Ureter (tissue), 1 donor: ENCODE measurements at places on chromosomes 13 and 19. TPM values are rescaled to one million over a fixed set of nuclear protein-coding genes. Genes with fewer than 3 reads are reported as not detected.

DNA sequence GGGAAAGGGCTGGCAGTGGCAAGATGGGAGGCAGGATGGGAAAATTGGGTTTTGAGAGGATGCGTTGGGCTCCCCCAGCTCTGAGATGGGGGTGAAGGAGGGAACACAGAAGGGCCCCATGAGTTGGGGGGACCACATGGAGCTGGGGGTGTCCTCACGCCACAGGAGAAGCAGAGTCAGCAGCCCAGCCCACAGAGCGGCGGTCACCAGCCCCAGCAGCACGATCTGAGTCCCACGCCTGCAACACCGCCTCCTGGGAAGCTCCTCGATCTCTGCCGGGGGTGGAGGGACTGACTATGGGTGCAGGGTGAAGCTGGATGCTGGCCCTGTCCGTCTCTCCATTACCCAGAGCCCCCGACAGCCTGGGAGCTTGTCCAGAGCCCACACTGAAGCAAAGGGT is 3.3 kb downstream of the FCER2 start:
- no peak for DNase-seq

DNA sequence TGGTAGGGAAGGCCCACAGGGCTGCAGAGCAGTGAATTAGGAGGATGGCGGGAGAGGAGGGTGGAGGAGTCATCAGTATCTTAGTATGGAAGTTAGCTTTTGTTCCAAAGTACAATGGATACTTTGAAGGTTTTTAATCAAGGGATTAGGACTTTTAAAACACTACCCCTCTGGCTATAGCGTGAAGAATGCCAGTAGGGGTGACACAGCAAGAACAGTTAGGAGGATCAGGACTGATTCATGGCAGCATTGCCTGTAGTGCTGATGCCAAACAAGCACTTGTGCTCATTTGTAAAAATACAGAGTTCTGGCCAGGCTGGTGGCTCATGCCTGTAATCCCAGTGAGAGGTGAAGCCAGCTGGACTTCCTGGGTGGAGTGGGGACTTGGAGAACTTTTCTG is 46.2 kb downstream of the SKA3 start:
- DNase-seq, result no peak

- DNase-seq, result no peak
Measured at GRCh38 chr13:30898678-30899241, 7.3 kb upstream of the MEDAG start.

DNA sequence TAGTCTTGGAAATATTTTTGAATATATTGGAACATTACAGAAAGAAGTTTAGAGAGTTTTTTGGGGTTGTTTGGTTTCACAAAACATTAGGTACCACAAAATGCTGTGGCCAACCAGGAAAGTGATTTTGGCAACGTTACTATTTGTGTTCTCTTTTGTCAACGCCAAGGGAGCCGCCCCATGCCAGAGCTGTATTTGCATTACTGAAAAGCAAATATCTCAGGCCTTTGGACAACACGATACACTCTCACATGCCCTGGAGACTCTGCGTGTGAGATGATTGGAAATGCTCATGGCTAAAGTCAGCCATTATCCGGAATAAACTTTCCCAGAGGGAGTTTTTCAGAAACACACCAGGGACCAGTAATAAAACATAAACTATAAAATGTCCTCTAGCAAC is 324.6 kb downstream of the SHISA2 start:
- DNase-seq, result no peak

- DNase-seq, result no peak
Measured at GRCh38 chr13:33328701-33329100, 43.1 kb upstream of the STARD13 start.

ACER1 gene
- not detected for total RNA-seq

SPIB gene
- 0.96 TPM for total RNA-seq

DNA sequence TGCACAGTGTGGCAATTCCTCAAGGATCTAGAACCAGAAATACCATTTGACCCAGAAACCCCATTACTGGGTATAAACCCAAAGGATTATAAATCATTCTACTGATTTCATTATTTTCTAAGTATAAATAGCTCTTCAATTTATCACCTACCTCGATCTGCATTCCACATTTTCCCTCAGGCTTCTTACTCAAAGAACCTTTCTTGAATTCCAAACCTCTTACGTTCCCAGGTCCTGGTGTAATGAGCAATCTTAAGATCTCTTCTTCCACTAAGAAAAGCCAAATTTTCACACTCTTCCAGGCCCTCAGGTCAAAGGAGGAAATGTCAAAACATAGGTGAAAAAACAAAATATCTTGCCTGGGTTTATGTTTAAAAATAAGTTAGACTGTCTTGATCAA is 237.3 kb upstream of the GPC6 start:
- DNase-seq, result no peak

OVOL3 gene
- total RNA-seq, result not detected

DNA sequence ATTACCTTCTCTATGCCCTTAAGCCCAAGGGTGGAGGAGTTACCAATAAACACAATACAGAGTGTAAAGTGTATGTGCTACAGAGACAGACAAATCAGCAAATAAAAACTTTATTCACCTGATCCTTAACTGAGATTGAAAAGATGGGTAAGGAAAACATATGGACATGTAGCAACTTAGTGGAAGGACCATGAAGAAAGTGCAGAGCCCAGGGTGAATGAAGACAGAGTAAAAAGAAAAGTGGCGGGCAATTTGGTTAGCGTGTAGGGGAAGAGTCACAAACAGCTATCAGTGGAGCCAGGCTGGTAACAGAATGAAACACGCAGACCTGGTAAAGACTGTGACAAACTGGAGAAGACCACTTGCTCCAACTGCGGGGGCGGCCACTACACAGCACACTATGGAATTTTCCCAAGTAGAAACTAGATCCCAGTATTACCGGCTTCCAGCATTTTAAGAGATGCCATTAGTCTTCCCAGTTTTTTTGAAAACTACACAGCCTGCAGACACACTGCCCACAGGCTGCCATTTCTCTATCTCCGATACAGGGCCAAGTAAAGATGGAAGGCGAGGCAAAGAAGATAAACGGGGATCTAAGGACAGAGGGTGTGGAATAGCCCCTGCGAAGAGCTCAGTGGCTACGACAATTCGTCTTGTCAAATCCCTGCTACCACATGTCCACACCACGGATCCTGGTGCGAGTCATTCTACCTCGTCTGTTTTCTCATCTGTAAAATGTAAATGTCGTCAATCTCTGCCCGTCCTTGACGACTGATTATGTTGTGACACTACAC is 1.2 kb downstream of the UQCRFS1 start:
- DNase-seq, result no peak

- no peak for DNase-seq
Measured at GRCh38 chr13:41520016-41520659, 62.8 kb downstream of the RGCC start.

NHLRC3 gene
- total RNA-seq, result 36.7 TPM

DNA sequence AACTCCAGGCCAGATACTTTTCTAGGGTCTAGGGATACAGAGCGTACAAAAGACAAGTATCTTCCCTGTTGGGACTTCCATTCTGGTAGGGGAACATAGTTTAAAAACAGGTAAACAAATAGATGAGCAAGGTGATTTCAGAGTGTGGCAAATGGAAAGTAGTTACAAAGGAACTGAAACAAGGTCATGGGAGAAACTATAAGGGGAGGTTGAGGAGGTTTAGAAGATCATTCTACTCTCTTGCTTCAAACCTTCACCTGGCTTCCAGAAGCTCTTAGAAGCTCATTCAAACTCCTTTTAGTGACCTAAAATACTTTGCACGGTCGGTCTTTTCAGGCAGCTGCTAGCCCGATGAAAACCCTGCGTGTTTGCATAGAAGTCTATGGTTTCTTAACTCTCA is 9.1 kb downstream of the FFAR2 start:
- no peak for DNase-seq

DNA sequence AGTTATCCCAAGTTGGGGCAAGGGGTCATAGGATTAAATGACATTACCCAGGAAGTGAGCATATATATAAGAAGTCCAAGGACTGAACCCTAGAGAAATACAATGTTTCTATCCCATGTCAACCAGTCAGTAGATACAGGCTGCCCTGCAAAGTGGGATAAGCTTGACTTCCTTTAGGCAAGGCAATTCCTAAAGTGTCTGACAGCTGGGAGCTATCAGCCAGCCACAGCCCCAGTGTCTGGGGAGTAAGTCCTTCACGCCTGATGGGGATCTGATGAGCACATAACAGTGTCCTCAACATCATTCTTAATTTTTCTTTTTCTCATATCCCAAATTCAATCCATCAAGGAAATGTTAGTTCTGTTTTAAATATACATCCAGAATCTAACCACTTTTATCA is 54.1 kb downstream of the DNAJC15 start:
- DNase-seq, result no peak

- DNase-seq, result no peak
Measured at GRCh38 chr13:107361666-107362065, 793.7 kb upstream of the ARGLU1 start.

GRCh38 chr19:10701955-10702525 is 801 bp downstream of the QTRT1 start:
- DNase-seq, result no peak

DNA sequence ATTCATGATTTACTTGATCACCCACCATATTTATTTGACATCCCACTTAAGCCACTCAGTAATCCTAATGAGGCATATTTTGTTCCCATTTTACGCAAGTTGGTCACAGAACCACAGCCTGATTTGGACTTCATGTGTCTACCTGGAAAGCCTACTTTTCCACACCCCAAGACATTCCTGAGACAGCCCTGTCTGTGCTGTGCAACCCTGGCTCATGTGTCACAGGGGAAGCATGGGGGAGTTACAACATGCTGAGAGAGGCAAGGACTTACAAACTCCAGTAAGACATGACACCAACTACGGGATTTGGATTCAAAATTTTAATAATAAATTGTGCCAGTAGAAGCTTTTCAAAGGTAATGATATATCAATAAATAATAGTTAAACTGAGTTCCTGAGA is 70.2 kb upstream of the XPO4 start:
- no peak for DNase-seq

DNA sequence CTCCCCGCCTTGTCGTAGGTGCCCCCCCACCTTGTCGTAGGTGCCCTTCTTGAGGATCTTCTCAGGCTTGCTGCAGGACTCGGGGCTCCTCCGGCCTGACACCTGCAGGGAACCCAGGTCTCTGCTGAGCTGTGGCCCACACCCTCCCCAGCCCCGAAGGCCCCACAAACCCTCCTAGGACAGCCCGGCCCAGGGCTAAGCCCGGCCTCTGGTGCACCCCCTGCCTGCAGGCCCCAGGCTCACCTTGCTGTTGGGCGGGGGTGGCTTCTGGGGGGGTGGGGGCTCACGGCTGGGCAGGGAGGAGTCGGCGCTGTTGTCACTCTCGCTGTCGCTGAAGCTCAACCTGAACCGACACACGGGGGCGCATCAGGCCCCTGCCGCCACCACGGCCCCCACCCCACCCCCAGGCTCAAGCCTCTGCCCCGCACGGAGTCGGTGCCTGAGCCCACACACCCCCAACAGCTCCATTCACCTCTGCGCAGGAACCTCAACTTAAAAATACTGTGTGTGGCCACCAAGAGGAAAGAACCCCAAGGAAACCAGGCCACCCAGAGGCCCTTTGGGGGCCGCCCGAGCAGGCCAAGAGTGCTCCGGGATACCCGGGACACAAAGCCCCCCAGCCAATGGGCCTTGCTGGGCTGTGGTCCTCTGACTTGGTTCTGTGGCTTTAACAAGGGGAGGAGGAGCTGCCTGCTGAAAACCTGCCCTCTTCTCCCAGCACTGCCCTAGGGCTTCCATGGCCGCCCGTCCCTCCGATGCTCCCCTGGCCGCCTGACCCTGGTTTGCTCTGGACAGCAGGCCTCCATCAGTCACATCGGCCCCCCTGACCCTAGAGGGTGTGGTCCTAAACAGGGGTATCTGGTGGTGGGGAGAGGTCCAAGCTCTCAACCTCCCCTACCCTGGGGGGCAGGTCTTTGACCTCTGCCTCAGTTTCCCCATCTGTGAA is 65.8 kb downstream of the MLLT1 start:
- no peak for DNase-seq

- no peak for DNase-seq
Measured at GRCh38 chr13:79668201-79668752, 187.3 kb downstream of the NDFIP2 start.

CD22 gene
- total RNA-seq, result 4.2 TPM

- no peak for DNase-seq
Measured at GRCh38 chr13:113169277-113170272, 11.1 kb downstream of the PROZ start.

MATK gene
- total RNA-seq, result 1.9 TPM

GRCh38 chr19:42253245-42254088 is 1.5 kb downstream of the ERF start:
- no peak for DNase-seq

- no peak for DNase-seq
Measured at GRCh38 chr19:7287722-7288121, 6.5 kb downstream of the INSR start.

DNA sequence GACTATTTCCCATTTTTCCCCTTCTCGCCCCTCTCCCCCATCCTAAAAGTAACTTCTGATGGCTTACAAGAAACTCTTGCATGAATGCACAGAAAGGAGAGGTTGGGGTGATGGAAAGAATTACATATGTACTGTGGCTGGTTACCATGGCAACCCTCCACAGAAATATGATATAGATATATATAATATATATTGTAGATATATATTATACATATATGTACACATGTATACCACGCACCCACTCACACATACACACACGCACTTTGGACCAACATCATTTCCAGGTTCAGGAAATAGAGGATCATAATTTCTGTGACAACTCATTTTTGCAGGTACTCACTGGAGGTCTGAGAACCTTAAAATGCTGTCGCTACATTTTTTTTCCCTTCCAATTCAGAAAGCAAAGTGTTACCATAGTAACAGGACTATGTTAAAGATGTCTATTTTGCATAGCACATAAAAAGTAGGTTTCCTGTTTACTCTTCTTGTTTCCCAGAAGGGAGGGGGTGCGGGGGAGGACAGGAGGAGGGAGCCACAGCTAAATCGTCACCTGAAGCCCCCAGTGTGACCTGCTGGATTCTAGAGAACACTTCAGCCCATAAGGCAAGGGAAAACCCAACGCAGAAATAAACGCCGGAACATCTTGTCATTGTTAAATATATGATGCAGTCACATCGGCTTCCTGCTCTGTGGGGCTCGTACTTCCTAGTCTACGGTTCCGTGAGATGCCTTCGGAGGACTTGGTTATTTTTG is 44.7 kb downstream of the EFNB2 start:
- no peak for DNase-seq

DNA sequence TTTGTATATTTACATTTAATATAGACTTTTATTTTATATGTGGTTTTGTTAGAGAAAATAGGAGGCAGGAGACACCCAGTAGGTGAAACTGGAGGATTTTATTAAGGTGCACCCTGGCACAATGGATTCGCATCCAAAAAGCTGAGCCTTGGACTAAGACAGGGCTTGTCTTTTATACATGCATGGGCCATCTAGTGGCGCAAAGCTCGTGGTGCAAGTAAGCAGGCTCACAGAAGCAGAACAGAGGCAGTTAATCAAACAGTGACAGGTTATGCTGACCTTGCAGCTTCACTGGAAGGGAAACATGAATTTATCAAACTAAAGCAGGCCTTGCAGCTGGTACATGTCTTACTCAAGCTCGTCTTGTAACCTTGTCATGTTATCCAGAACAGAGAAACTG is 58.8 kb upstream of the ZNF681 start:
- DNase-seq, result no peak

MADCAM1 gene
- total RNA-seq, result 0.49 TPM

TRAPPC6A gene
- total RNA-seq, result 37.7 TPM

- no peak for DNase-seq
Measured at GRCh38 chr19:24062190-24062589, 24.8 kb upstream of the ZNF254 start.

GRCh38 chr19:51296336-51297093 is 14.9 kb upstream of the IGLON5 start:
- DNase-seq, result no peak

- no peak for DNase-seq
Measured at GRCh38 chr13:114243971-114244370, 9.3 kb downstream of the CDC16 start.

- DNase-seq, result no peak
Measured at GRCh38 chr13:111347438-111347837, 27.0 kb downstream of the TEX29 start.
